ENCODE measurements at places on chromosomes 1 and 21.

DNA sequence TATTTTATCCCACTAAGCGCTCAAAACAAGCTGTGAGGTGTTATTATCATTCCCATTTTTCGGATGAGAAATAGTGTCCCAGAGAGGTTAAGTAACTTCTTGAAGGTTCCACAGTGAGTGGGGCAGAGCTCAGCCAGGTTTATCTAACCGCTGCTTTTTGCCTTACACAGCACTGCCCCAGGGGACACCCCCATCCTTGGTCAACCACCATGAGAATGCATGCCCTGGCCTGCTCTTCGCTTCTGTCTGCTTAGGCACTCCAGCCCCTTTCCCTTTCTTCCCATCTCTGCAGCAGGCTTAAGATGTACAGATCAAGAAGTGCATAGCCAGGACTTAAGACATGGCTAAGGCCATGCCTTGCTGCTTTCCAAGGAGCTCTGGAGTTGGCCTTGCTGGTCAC, 159.0 kb upstream of the CD34 start:
- DNase-seq = no peak

DNA sequence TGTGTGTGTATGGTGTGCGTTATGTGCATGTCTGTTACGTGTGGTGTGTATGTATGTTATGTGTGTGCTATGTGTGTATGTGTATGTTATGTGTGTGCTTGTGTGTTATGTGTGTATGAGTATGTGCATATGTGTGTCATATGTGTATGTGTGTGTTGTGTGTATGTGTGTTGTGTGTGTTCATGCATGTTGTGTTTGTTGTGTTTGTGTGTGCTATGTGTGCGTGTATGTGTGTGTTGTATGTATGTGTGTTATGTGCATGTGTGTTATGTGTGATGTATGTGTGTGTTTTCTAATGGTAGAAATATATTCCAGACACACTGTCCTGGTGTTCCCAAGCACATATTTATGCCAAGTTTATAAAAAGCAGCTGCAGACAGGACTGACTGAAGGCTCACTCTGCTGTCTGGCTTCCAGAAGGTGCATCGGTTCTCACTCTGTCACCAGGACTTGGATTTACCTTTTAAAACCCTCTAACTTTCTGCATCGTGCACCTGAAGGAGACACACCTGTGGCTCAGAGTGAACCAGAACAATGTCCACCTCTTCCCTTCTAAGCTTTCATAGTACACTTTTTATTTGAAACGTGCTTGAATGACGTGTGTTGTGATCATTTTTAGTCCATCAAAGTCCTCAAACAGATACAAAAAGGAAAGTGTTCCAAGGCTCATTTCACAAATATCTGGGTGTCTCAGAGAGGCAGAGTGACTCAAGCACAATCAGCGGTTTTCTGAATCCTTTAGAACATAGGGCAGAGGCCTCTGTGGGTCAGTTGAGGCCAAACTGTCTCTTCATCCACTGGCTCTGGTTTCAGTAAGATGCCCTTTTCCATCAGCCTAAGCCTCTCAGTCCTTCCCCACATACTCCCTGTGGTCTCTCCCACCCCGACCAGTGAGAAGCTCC, 49.9 kb downstream of the TOMM20 start:
- peak; percentile 66 for DNase-seq

- peak; percentile 72 for DNase-seq
Measured at GRCh38 chr21:15631342-15631741, 98.4 kb upstream of the USP25 start.

- DNase-seq = no peak
Measured at GRCh38 chr1:212953321-212953720, 3.0 kb downstream of the VASH2 start.

DNA sequence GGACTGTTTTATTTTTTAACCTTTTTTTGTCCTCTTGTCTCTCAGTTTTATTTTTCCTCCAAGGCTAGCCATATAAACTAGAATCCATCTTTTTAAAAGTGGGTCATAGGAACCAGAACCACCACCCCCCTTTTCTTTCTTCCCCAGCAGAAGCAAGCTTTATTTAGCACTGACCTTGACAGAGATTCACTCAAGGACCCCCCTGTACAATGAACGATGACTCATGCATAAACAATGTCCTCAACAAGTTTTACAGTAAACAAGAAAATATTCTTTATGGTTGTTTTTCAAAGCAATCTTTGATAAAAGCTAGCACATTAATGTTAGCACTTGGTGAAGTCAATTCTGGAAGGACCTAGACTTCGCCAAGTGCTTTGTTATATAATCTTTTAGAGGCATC, 14.1 kb downstream of the PKN2 start:
- DNase-seq = peak; percentile 40

GRCh38 chr21:37490084-37490483, 123.5 kb downstream of the DYRK1A start:
- DNase-seq = no peak

DNA sequence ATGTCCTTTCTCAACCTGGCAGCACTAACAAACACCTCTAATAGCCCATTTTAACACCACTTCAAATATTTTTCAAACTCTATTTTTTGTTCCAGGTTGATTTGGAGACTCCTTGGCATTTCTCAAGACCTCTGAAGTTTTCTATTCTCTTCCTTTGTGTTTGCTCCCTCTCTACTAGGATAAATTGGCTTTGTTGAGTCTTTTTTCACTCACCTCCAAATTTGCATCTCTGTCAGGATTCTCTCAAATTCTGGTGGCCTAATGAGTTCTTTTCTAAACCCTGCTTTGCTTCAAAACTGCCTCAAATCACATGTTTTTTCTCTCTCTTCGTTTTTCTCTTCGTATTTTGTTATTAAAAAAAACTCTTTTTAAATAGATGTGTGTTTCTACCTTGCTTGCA, 582.2 kb upstream of the ADGRL4 start:
- DNase-seq = no peak

DNA sequence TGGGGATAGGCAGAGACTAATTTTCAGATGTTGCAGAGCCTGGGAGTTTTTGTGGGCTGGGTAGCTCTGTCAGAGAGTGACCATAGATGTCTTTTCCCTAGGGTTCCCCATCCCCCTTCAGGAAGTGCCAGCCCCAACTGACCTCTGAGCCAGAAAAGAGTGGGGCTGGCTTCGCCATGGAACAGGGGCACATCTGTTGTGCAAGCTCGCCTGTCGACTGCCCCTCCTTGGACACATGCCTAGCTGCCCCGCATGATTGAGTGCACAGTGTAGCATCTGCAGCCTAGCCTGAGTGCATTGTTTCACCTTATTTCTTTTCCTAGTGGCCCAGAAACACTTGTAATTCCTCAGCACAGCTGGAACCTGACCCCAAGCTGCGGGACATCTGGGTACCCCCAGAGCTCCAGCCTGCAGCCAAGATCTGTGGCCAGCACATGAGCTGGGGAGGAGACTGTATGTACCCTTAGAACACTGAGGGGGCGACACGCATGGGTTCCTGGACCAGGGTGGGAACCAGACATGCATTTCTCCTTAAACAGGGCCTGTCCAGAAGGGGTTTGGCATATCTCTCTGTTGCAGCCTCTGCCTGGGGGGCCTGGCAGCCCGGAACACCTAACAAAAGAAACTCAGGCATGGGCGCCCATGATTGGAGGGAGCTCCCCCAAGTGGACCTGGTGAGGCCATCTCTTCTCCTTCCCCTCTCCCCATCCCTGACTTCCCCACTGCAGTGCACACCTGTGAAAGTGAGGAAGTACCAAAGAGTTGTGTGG, 55.2 kb downstream of the SYT14 start:
- DNase-seq = no peak

DNA sequence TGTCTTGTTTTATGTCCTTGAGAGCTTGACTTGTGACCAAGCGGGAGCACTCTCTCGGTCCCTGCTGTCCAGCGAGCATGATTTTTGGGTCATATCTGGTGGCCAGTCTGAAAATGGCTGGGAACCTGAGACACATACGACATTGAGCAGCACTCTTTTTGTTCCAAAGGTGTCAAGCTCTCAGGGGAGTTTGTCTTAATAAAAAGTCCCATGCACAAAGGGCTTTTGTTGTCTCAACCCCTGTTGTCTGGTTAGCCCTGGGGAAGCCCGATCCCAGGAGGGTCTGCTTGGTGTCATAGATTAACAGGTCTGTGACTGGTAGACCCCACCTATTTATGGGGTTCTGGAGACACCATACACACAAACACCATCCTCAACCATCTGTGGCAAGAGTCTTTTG, 57.8 kb upstream of the KLHDC7A start:
- DNase-seq = no peak

DNA sequence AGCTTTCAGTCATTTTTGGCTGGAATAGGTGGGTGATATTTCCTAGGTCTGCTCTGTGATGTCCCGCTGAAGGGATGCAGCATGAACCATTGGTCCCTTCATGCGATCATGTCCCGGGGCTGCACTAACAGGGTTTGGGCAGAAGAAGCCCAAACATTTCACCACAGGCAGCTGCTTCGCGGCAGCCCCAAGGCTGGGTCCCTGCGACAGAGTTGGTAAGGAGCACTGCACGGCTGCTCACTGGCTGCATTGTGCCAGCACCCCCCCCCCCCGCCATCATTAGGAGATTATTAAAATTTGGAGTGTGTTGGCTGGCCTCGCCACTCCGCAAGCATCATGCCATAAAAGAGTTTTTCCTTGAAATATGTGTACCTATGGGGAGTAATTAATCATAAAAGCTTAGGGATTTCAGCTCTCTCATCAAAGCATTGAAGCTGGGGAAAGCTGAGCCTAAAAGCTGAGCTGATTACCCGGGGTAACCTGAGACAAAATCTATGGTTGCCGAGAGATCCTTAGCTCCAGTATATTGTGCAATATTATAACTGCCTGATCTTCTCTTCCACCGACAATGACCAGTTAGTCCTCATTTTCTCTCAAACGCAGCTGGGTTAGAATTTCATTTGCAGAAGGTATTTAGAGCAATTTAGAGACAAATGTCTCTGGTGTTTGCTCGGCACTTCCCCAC, 62.5 kb downstream of the PEX14 start:
- no peak for DNase-seq

DNA sequence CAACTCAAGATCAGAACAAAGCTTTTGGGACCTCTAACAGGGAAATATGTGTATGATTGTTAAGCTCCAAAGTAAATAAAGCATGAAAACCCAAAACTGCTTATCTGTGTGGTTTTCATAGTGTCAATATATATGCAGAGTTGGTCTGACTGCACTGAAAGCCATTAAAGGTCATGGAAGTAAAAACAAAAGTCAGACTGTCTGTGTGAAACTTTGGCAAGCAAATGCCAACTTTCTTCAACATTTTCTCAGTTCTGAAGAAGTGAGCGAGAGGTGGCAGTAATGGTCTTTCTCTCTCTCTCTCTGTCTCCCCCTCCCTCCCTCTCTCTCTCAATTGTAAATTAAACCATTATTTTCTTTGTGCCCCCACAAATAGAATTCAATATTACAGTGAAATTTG, 100.1 kb upstream of the S1PR1 start:
- DNase-seq = peak; percentile 51

DNA sequence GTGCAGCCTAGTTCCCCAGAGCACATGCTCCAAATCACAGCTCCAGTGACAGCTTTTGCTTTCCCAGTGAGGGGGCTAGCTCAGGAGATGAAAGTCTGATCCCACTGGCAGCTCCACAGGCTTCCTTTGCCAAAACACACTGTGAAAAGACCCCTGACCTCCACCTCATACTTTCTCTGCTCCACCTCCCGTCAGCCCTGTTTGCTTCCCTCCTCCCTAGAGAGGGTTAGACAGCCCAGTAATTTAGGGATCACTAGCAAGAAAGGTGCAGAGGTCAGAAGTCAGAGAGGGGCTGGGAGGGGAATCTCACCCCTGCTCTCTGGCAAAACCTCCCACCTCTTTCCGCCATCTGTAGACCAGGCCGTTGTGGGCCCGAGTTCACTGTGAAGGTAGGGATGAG, 62.8 kb downstream of the PLXNA2 start:
- no peak for DNase-seq

DNA sequence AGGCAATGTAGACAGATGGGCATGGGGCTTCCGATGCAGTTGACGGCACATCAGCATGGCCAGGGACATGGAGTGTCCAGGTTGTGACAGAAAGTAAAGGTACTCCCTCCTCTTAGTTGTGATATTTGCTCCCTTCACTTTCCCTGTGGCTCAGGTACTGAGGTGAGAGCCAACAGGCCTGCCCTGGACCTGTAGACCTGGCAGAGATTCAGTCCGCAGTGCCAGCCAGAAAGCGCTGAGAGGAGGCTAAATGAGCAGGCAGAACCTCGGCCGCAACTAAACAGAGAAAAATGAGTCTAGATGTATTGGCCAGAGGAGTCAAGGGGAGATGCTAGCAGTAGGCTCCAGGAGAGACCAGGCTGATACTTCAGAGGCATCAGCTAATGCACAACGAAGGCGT, 22.6 kb upstream of the KCNK2 start:
- DNase-seq = no peak

GRCh38 chr1:97849345-97850340, 71.2 kb downstream of the DPYD start:
- peak; percentile 89 for DNase-seq

DNA sequence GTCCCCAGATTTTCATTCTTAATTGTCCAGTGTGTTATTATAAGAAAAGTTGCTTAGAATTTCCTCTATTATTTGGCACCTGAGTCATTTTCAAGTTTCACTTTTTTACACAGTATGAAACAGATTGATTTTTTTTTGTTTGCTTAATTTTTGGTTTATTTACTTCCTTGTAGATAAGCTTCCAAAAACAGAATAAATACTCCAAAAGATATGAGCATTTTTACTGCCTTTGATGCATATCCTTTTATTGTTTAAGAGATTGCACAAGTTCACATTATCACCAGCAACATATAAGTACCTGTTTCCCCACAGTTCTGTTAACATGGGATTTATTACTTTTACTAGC, 36.3 kb upstream of the AHCYL1 start:
- no peak for DNase-seq

- no peak for DNase-seq
Measured at GRCh38 chr1:233695901-233696300, 82.0 kb downstream of the KCNK1 start.

DNA sequence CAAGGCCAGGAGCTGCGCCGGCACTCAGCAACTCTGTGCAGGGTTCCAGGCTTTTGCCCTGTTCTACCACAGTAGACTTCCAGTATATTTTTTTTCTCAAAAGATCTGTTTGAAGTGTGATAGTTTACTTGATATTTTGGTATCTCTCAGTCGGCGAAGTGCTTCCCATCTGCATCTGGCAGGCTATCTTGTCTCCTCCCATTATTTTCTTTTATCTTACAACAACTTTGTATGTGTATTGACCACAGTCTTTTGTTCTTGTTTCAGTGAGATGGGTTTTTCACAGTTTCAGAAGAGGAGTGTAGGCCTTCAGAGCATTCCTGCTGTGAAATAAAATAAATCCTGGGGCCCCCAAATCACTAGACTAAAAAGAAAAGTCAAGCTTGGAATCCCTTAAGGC, 292.9 kb downstream of the PTGER3 start:
- DNase-seq = no peak

DNA sequence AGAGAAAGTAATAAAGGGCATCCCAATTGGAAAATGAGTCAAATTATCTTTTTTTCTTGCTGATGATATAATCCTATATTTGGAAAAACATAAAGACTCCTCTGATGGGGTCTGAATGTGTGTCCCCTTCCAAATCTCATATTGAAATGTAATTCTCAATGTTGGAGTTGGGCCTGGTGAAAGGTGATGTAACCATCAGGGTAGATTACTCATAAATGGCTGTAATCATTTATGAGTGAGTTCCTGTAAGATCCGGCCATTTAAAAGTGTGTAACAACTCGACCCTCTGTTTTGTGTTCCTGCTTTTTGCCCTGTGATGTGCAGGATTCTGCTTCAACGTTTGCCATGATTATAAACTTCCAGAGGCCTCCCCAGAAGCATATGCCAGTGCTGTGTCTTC, 44.3 kb upstream of the MAP1LC3C start:
- DNase-seq = no peak

GRCh38 chr21:41371685-41372030, 9.8 kb downstream of the MX2 start:
- DNase-seq = no peak

GRCh38 chr1:228721407-228721806, 13.9 kb upstream of the RHOU start:
- no peak for DNase-seq

- DNase-seq = peak; percentile 92
Measured at GRCh38 chr1:230105754-230106625, 39.0 kb downstream of the GALNT2 start.

Data from fibroblast of lung (primary cell).